ENCODE measurements at places on chromosomes 11 and 22.

GRCh38 chr11:105023003-105023402 is at the start of gene CASP5:
TSS of gene CASP5 (minus strand) at chr11:105023168. CDS start at chr11:105023136, 32 bp downstream.
- DNase-seq = no peak

DNA sequence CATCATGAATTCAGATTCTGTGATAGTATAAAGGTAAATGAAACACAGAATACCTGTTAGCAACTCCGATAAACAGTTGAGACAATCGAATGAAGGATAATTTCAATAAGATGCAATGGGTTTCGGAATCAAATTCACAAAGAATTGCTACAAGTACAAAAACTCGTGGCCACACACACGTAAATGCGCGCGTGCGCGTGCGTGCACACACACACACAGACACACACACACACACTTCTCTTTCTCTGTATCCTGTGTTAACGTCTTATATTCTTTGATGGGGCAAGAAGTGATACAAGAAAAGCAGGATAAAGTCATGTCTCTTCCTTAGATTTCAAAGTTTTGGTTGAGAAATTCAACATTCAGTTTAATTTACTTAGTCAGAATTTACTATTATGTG is 57.2 kb downstream of the FOLH1 start:
- no peak for DNase-seq

GRCh38 chr22:44392446-44392921 is 79.7 kb upstream of the SHISAL1 start:
- DNase-seq = peak; percentile 45

DNA sequence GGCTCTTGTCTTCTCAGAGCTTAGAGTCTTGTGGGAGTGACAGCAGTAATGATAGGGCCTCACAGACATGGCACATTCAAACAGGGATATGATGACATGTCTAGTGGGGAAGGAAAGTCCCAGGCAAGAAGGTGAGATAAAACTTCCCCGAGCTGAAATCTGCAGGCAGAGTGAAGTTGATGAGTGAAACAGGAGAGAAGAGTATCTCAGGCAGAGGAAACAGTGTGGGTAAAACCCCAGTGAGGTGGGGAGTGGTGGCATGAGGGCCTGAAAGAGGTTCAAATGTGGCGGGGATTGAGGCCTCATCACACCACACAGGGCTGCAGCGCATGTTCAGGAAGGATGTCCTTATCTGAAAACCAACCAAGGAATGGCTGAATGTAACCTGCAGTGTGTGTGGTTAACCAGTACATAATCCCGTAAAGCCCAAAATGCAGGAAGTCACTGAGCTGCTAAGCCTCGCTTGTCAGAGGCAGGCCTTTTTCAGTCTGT is 153.8 kb upstream of the E2F8 start:
- no peak for DNase-seq

- no peak for DNase-seq
Measured at GRCh38 chr11:61325649-61326414, 7.1 kb downstream of the DDB1 start.

- no peak for DNase-seq
Measured at GRCh38 chr11:1496091-1496760, 9.6 kb upstream of the MOB2 start.

GRCh38 chr11:102120437-102120973 is 10.3 kb downstream of the YAP1 start:
- DNase-seq = no peak

- DNase-seq = peak; percentile 73
Measured at GRCh38 chr11:73140213-73141030, 1.7 kb downstream of the FCHSD2 start.

DNA sequence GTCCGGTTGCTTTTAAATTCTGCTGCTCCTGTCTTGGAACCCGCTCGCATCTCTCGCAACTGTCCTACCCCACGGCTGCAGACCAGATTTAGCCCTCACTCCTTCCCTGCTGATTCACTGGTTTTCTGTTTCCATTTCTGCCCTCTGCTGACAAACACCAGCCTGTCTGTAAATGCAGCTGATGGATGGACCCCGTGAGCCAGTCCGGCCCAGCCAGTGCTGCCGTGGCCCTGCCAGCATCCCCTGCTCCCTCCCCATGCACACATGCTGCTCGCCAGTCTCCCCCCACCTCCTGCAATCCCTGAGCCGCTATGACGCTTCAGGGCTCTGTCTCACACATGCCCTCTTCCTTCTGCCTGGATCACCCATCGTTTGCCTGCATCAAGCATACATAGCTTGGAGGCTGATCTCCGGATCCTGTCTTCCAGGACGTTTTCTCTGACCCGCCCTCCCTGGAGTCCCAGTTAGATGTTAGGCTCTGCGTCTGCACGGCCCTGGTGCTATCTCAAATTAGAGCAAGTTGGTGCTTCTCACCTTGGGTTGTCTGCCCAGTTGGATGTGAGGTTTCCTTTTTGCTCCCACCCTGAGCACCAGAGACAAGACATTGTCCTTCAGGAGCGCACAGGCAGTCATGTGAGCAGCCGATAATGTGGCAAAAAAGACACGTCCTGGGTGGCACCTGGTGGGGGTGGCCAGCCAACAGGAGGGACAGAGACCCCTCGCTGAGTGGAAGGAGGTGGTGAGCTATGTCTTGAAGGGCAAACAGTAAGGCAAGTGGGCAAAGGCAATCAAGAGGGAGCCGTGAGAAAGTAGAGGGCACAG is 4.3 kb upstream of the ACR start:
- no peak for DNase-seq

GRCh38 chr11:43579919-43580276 is 100.6 kb upstream of the HSD17B12 start:
- DNase-seq = no peak
